ENCODE measurements at places on chromosomes 16 and 17.

DNA sequence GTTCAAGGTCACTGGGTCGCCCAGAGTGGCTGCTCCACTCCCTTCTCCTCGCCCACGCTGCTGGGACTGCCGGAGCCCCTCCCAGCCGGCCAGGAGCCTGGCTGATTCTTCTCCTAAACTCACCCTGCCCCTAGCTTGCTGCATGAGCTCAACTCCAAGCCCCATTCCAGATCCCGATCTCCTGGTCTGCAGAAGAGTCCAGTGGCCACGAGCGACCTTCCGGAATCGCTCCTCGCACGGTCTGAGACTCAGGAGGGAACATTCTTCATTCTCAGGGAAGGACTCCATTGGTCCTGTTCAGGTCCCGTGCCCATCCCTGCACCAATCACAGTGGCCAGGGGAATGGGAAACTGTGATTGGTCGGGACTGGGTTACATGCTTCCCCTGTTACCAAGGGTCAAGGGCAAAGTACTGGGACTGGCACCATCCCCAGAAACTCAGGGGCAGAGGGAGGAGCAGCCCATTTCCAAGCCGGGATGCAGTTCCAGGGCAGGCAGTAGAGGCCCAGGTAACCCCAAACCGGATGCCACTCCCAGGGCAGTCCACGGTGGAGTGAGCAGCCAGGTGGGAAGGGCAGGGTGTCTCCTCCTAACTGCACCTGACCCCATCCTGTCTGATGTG lies 24.5 kb upstream of the CIBAR2 start:
- no peak for DNase-seq

- DNase-seq: no peak
Measured at GRCh38 chr17:4645642-4646041, 4.2 kb upstream of the ALOX15 start.

- DNase-seq: no peak
Measured at GRCh38 chr17:29113334-29113733, 66.9 kb downstream of the MYO18A start.

DNA sequence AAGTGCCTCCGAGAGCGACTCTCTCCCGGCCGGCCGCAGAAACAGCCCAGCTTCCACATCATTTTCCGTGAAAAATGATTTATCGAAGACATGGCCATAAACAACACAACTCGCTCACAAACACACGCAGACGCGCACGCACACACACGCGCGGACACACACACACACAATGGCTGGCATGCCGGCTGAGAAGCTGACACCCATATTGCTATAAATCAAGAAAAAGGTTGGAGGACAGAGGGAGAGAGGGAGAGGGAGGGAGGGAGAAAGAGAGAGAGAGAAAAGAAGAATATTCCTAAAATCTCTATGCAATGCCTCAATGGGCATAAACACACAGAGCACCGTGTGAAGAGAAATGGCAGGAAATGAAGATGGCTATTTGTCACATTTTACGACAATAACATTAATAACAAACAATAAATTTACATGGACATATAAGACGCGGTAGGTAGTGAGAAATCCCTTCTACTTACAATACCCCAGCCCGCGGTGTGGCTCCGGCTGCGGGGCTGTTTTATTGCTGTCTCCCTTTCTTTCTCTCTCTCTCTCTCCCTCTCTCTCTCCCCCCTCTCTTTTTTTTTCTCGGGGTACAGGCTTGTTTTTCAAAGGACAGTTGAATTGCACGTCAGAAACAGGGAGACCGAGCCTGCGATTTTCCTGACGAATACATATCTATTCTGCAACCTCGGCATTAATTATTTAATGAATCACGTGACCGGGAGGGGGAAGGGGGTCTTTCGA lies 9.5 kb downstream of the HOXB4 start:
- no peak for DNase-seq

DNA sequence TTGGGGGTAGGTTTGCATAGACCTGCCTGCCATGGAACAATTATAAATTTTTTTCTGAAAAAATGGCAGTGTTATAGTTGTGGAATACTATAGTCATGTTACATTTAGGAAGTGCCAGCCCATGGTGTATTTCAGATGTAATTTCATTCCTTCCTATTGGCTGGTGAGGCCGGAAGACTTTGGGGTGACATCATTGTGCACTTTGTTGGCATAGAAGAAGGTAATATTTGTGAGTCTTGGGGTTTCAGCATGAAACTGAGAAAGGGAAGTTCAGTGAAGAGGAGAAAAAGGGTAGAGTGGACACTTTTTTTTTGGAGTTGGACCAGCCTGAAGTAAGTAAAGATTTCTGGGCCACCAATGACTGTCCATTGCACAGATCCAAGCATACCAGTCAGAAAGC lies 16.0 kb upstream of the HEATR6 start:
- DNase-seq: no peak

- DNase-seq: no peak
Measured at GRCh38 chr16:84138824-84139627, 6.0 kb downstream of the HSDL1 start.

- no peak for DNase-seq
Measured at GRCh38 chr17:17725752-17726457, 44.6 kb downstream of the RAI1 start.

DNA sequence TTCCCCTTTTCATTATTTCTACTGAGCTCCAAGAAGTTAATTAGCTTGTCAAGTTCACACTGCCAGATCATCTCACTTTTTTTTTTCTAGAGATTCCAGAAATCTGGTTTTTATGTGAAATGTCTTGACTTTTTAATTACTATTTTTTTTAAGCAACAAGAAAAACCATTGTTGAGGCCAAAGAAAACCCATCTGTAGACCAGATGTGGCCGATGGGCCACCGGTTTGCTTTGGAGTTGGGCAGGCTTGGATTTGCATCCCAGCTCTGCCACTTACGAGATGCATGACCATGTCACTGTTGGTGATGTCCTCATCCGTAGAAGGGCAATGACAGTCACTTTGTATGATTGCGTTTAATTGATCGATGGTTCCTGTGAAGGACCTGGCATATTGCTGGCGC lies 34.2 kb upstream of the MRTFB start:
- DNase-seq: no peak

DNA sequence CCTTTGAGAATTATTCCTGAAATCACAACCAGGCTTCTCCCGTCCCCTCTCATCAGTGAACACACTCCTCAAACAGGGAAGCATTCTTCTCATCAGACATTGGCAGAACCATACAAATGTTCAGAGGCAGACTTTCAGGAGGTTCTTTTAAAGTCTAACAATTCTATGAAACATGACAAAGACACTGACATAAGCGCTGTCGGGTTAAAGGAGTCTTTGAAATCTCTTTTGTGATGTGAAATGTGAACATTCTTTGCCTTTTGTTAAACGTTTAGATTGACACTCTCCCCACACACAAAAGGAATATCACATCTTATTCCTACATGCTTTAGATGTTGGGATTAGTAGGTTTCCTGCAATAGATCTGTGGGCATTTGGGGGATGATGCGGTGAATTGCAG lies 63.9 kb downstream of the NETO2 start:
- DNase-seq: no peak

- no peak for DNase-seq
Measured at GRCh38 chr16:8496364-8496763, 93.9 kb downstream of the TMEM114 start.

Data from stimulated activated CD4-positive, alpha-beta T cell treated with anti-CD3 and anti-CD28 coated beads, TNF-alpha, amount 100 ng/mL, for 1 hour (primary cell).